ENCODE measurements at places on chromosomes 5 and 9.
A peak's percentile ranks its signal among the peaks of the same experiment; 100 is the strongest.

DNA sequence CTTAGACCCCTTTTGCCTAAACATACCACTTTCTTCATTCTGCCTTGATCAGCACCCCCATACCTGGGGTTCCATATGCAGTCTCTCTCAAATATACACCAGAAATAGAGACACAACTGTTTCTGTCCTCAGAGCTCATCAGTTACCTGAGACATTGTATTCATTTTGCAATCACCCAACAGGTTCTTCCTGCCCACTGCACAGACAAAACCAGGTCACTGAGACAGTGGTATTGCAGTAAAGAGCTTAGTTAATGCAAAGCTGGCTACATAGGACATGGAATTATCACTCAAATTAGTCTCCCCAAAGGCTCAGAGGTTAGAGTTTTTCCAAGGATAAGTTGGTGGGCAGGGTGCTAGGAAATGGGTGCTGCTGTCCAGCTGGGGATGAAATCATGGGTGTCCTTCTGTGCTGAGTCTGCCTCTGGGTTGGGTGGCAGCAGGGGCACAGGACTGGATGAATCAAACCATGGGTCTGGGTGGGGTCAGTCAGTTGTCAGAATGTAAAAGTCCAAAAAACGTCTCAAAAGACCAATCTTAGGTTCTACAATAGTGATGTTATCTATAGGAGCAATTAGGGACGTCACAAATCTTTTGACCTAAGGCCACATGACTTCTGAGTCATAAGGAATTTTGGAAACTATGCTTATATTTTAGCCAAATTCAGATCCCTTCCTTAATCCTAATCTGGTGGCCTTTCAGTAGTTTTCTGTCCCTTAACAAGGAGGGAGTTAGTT lies 41.0 kb downstream of the KCNV2 start:
- DNase-seq, result no peak

- DNase-seq, result no peak
Observed at GRCh38 chr5:116787570-116787969, 212.9 kb upstream of the SEMA6A start.

DNA sequence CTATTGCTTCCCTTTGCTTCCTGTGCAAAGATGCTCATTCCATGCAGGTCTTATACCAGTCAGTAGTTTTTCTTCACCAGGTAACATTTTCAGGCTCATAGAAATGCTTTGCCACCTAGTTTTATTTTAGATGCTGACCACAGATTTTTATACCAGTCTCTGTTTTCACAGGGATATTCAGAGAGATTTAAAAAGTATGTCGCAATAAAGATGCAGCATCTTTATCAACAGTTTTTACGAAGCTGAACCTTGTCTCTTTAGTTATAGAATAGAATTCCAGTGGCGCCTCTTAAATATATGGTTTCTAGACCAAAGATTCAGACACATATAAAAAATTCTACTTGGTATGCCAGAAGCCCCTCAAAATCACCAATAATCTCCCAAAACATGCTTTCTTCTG lies 155.7 kb upstream of the PCSK5 start:
- DNase-seq, result no peak

GRCh38 chr5:146291421-146292074 lies 47.1 kb upstream of the POU4F3 start:
- DNase-seq, result peak; percentile 16

DNA sequence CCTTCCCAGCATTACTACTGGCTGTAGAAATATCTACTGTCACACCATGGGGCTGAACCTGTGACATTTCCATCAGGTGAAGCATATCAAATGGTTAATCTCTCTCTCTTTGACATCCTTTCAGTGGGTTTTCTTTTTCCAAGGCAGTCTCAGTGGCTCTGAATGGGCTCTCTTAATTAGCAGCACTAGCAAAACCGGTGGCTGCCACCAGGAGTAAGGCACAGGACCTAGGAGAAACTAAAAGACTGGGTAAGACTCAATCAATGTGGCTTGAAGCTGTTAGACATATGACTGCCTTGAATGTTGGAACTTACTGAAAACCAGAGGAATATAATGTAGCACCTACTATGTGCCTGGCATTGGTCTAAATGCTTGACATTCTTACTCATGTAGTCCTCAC lies 445.0 kb upstream of the KIF2A start:
- DNase-seq, result no peak

DNA sequence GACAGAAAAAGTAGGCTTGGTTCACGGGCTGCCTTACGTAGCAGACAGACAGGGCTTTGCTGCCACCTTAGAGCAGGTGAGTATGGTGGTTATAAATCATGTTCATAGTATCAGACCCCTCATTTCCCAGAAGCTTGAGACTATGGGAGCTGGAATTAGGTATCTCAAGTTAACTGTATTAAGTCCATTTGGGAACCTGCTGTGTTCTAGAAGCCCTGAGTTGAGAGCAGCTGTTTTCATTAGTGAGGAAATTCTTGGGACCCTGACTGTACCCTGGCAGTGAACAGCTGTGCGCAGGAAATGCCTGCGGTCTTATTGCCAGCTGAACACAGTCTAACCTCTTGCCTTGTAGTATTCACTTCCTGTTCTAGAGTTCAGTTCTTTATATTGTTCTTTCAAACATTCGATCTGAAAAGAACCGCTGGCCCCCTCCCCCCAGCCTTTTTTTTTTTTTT lies 29.8 kb downstream of the UGCG start:
- DNase-seq, result peak; percentile 51

DNA sequence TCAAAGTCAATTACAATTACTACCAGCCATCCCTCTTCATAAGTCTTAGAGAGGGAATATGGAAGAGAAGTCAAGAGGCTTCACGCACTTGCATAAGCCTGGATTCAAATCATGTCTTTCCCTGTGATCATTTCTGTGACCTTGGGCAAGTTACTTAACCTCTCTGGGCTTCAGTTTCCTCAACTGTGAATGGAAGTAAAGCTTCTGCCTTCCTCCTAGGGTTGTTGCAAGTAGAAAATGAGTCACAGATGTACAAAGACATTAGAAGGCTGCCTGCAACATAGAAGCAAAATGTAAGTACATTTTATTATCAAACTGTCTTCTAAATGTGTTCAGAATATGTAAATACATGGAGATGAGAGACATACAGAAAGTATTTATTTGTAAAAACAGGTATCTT lies 42.3 kb upstream of the SEMA6A start:
- DNase-seq, result no peak

Measured in NCI-H2029 treated with DMSO at 0.1 percent for 48 hours (cell line).